ENCODE measurements at places on chromosomes 2 and 18. TPM values are rescaled to one million over a fixed set of nuclear protein-coding genes. Genes with fewer than 3 reads are reported as not detected.

The NEDD4L gene
- polyA plus RNA-seq = 36.5 TPM

The TMSB10 gene
- polyA plus RNA-seq = 2,319 TPM

GRCh38 chr18:53772293-53772692, 452.2 kb downstream of the MBD2 start:
- H3K27me3 ChIP-seq = no peaks in the 10 kb centered on the region
- no peak overlapping the region for H3K27ac ChIP-seq
- no peaks in the 10 kb centered on the region for H3K36me3 ChIP-seq
- no peak overlapping the region for H3K4me3 ChIP-seq
- no peak for DNase-seq

The SERPINB3 gene
- 0.06 TPM for polyA plus RNA-seq

The LOXL3 gene
- 0.22 TPM for polyA plus RNA-seq

GRCh38 chr18:22469926-22470247, 52.2 kb upstream of the CTAGE1 start:
- no peaks in the 10 kb centered on the region for H3K27me3 ChIP-seq
- H3K4me3 ChIP-seq = no peak overlapping the region
- no peaks in the 10 kb centered on the region for H3K36me3 ChIP-seq
- peaks cover 54% of the 10 kb centered on the region for H3K4me1 ChIP-seq
- DNase-seq = no peak
- no peak overlapping the region for H3K27ac ChIP-seq

The NR4A2 gene
- polyA plus RNA-seq = 1.3 TPM

The KCNIP3 gene
- 1.7 TPM for polyA plus RNA-seq

The SGPP2 gene
- polyA plus RNA-seq = 4.0 TPM

DNA sequence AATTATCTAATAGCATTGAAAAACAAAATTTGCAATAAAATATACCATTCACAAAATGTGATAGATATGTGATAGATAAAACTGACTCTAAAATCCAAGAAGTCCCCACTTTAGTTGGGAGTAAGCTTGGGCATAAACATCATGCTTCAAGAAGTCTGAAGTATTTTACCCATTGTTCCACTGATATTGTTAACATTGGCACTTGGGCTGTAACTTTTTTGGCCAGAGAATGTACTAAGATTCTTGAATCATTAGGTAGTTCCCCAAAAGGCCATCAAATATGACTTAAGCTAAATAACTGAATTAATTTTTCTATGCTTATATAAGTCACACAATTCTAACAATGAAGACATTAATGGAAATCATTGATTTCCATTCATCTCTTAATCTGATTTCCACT, 413.6 kb downstream of the CDH2 start:
- no peak overlapping the region for H3K27ac ChIP-seq
- DNase-seq = no peak
- no peaks in the 10 kb centered on the region for H3K27me3 ChIP-seq
- H3K4me3 ChIP-seq = no peak overlapping the region

- DNase-seq = no peak
- no peak overlapping the region for H3K27ac ChIP-seq
- H3K27me3 ChIP-seq = no peaks in the 10 kb centered on the region
- H3K36me3 ChIP-seq = no peaks in the 10 kb centered on the region
These were observed 21.2 kb upstream of the ODC1 start for GRCh38 chr2:10469301-10469700.
